ENCODE measurements at places on chromosomes 5 and 9.

GRCh38 chr9:78073722-78074121, 42.1 kb upstream of the GNAQ start:
- DNase-seq, result no peak

DNA sequence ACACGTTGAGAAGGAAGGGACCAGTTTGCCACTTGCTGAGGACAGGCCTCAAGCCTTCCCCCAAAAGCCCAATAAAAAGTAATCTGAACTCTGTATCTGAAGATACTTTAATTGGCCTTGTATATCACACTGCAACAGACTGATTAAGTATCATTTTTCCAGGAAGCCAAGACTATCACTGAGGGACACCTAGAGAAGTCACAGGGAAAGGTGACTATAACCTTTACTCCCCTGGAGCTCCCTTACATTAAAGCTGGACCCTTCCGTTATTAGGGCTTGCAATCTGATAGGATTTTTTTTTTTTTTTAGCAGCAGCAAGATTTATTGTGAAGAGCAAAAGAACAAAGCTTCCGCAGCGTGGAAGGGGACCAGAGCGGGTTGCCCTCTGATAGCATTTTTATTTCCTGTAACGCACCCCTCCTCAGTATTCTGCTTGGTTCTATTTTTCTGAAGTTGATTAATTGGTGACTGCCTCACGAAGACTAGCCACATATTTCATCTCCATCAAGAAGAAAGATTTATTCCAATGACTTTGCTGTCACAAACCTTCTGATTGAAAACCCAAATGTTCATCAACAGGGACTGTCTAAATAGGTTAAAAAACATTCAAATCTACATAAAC, 2.7 kb downstream of the CDC14B start:
- DNase-seq, result no peak

DNA sequence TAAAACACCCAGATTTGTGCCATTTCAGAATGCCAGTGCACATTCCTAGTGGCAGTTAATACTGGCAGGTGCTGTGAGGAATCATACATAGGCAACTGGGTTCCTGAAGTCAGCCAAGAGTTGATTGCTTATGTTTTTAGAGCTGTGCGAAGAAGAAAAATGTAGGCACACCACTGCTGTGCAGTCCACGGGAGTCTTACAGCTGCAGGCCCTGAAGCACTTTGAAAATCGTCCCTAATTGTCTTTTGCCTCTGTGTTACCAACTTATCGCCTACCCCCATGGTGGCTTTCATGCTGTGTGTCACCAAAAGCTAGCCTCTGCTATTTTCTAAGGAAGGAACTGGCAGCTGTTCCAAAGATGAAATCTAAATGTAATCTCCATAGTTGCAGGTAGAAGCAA, 263.9 kb downstream of the ARRDC3 start:
- DNase-seq, result no peak

- no peak for DNase-seq
Observed at GRCh38 chr5:10566543-10567068, 2.7 kb downstream of the ANKRD33B start.

- no peak for DNase-seq
Observed at GRCh38 chr9:95746408-95747180, 128.9 kb upstream of the ERCC6L2 start.
